ENCODE measurements at places on chromosomes 2 and 18.

GRCh38 chr18:55402731-55403405 is 185.1 kb downstream of the TCF4 start:
- no peak for DNase-seq

DNA sequence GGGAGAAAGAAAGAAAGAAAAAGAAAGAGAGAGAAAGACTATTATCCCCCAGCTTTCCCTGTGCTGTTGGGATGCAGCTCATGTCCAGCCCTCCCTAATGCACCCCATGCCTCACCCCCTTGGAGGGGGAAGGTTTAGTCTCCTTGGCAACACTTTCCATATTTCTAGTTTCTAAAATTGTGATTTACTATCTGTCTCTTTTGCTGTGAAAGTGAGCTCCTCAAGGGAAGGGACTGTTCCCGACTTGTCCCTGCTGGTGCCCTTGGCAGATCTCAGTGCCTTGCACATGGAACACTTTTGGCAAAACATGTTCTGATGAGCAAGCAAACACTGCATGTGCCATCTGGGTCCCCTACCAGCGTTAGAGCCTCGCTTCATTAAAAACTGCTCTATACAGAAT is 11.7 kb upstream of the NAPG start:
- DNase-seq, result no peak

DNA sequence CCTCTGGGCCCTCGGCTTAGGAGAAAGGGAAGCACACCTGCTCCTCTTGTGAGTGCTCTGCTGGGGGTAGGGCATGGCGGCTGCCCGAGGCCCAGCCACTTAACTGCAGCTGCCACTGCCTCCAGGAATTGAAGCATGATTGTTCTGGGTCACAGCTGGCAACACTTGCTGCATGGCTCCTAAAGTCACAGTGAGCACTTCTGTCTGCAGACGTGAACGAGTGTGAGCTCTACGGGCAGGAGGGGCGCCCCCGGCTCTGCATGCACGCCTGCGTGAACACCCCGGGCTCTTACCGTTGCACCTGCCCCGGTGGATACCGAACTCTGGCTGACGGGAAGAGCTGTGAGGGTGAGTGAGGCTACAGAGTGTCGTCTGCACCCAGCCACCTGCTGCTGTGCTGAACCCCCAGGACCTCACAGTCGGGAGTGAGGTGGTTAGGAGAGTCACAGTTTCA is 44.4 kb downstream of the FBLN7 start:
- DNase-seq, result no peak

DNA sequence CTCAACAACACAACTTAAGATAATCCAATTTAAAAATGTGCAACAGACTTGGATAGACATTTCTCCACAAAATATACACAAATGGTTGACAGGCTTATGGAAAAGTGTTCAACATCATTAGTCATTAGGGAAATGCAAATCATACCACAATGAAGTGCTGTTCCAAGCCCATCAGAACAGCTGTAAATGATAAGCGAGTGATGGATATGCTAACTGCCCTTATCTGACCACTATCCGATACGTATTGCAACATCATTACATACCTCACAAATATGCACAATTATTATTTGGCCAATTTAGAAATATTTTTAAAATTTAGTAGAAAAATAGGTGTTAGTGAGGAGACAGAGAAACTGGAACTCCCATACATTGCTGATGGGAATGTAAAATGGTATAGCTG is 62.2 kb downstream of the PPP4R1 start:
- DNase-seq, result no peak

DNA sequence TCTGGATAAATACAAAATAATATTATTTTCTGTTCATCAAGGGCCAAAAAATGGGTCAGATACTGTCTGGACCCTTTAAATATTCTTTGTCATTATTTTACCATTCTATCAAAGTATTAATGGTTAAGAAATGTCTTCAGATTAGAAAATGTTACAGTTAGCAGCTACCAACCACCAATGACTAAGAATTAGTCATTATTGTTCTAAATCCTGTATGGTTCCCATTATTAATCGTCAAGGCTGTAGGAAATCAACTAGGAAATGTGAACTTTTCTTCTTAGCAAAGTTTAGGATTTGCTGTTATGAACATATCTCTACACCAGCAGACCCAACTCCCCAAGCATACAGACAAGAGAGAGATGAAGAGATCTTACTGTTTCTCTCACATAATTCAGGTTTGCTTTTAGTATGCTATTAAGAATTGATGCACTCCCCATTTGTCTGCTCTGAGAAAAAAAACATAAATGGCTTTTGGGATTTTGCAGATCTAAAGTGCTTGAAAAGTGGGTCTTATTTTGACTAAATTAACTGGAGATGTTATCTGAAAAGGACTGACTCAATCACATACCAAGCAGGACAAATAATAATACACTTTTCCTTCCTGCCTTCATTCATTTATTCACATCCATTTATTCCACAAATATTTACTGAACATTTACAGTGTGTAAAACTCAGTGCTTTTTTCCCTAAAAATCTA is 147.7 kb downstream of the PPP1R1C start:
- no peak for DNase-seq

GRCh38 chr2:1394709-1395408 is 18.4 kb upstream of the TPO start:
- no peak for DNase-seq

- no peak for DNase-seq
These were observed 3.0 kb upstream of the CEP68 start for GRCh38 chr2:65053199-65053598.

GRCh38 chr18:56200381-56200911 is 437.9 kb downstream of the TXNL1 start:
- DNase-seq, result no peak

DNA sequence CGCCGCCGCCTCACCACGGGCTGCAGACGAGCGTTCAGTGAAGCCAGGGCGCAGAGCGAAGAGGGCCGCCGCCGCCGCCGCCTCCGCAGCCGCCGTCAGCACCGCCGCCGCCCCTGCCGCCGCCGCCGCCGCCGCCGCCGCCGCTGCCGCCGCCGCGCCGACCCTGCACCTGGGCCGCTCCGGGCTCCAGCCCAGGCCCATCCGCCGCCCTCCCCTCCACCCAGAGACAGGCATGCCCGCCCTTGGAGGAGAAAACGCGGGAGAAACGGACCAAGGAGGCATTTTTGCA is 3.0 kb downstream of the POU3F3 start:
- DNase-seq, result no peak

DNA sequence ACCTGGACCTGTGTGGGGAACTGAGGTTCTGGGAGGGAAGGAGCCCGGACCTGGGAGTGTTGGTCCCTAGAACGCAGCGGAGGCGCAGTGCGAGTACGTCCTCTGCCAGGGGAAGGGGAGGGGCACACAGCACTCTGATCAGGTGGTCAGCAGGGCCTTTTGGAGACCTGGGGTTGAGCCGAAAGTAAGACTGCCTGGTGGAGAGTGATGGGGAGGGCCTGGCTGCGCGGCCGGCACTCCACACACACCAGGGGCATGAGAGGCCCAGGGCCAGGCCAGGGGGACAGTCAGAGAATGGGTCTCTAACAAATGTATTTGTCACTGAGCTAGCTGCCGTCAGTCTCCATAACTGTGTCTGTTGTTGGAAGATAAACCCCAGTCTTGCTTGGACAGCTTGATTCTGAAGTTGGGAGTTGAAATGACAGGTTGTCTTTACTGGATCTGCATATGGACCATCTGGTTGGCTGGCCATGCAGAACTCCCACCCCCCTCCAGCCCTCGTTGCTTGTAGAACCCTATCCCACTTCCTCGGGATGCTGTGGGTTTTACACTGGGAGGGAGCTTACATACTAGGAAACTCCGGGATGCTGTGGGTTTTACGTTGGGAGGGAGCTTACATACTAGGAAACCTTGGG is 75.4 kb upstream of the NFATC1 start:
- no peak for DNase-seq

- no peak for DNase-seq
These were observed 20.2 kb downstream of the NFE2L2 start for GRCh38 chr2:177244244-177244771.

GRCh38 chr18:14970027-14970426 is 222.1 kb downstream of the ANKRD30B start:
- DNase-seq, result peak; percentile 52

DNA sequence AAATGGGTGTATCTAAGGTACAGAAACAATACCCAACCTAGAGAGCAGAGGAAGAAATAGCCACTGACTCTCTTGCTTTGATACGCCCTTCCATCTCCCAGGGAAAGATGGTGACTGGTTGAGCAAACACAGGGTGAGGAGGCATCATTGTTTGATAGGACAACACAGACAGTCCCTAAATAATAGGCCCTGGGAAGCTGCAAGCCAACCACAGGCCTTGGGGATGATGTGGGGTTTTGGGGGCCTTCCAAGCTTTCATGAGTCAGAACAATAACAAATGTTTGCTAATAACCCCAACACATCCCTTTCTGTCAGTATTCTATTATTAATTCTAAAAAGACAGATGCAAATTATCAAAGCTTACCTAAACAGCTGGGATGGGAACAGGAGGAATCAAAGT is 9.8 kb downstream of the LGALSL start:
- peak; percentile 23 for DNase-seq

- DNase-seq, result no peak
These were observed 6.5 kb downstream of the DNMT3A start for GRCh38 chr2:25335204-25335603.

- DNase-seq, result no peak
These were observed 12.1 kb upstream of the CYBRD1 start for GRCh38 chr2:171509945-171510731.

DNA sequence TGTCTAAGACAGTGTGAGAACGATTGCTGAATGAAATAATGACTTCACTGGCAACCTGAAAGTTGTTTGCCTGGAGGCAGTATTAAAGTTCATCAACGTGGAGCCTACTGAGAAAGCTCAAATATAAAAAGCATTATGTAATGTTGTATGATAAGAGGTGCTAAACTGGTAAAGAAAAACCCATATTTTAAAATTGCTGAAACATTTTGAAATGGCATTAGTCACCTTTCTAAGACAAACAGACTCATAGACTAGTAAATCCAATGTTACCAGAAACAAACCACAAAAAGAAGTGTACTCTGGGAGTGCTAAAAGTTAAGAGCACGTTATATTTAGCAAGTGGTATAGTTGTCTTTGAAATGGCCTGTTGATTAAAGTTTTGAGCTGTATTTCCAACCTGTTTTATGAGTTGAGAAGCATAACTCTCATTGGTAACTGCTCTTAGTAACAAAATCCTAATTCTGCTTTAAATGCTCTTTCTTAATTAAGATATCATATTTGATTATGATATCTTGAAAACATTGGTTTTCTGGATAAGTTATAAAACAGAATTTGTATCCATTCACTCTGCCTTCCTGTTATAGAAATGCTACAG is 62.7 kb downstream of the CYP1B1 start:
- DNase-seq, result peak; percentile 78

DNA sequence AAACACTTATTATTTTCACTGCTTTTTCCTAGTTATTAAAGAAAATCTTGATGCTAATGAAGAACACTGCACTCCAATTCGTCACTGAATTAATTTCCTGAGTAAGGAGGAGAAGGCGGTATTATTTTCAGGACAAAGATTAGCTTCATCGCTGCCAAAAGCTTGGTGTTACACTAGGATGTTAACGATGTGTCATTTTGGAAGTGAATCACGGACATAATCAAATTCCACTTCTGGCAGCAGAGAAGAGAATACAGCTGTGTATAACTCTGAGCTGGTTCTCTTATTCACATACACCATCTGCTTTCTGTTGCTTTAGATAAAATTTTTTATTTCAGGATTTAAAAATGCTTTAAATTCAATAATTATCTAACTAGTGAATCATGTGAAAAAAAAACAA is 74.1 kb downstream of the SCG2 start:
- DNase-seq, result peak; percentile 31

DNA sequence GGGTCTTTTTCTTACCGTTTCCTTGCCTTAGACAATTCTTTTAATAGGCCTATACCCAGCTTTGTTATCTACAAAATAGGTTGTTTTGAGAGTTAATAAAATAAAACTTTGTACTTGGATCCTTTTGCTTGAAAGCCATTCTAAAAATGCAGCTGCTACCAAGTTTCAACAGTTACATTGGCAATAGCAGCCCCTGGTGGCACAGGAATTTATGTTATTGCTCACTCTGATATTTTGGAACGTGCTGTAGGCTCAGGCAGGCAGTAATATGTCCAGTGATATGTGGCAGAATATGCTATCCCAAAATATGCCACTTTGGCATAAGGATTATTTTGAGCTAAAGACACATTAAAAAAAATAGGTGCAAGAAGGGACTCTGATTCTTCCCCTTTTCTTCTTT is 6.7 kb upstream of the COMMD1 start:
- no peak for DNase-seq

- no peak for DNase-seq
These were observed 139.9 kb downstream of the LRRC30 start for GRCh38 chr18:7370802-7371201.

- DNase-seq, result no peak
These were observed 17.7 kb downstream of the PAX8 start for GRCh38 chr2:113260991-113261390.

DNA sequence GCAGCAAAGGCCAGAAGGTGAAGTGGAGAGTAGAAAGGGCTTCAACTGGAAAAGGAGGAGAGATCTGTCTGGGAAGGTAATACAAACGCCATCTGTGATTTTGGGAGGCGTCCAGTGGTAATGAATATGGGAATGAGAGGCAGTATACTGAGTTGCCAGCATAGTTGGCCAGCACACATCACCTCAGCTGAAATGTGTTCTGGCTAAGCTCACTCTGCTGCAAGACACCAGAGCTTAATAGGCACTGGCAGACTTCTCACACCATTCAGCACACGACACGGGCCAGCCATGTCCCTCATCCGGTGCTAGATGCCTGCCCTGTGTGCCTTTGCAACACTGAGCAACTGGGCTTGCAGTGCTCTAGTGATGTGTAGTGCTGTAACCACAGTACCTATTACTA is 277.1 kb downstream of the PIEZO2 start:
- no peak for DNase-seq

DNA sequence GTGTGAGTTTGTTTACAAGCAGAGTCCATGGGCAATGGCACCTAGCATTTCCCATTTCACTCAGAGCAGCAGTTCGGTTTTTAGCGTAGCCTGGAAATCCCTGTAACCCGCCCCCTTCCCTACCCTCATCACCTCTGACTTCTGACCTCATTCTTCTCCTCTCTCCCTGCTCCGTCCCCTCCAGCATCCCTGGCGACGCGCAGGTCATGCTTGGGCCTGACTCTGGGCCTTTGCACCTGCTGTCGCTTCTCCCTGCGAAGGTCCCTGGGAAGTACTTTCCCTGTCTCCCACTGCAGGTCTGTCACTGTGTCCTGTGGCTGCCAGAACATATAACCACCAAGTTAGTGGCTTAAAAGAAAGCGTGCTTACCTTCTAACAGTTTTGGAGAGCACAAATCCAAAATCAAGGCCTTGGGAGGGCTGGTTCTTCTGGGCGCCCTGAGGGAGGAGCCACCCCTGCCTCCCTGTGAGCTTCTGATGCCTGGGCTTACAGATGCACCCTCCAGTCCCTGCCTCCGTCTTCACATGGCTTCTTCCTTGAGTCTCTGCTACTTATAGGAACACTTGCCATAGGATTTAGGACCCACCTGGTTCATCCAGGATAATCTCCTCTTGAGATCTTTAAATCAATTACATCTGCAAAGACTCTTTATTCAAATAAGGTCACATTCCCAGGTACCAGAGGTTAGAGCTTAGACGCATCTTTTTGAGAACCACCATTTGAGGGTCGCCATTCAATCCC is 8.1 kb upstream of the RAB17 start:
- no peak for DNase-seq
